ENCODE measurements at places on chromosomes 11 and 22.

- no peak for DNase-seq
Measured at GRCh38 chr11:103808252-103808651, 228.2 kb upstream of the DDI1 start.

GRCh38 chr22:37802310-37803194 is 5.2 kb upstream of the GCAT start:
- peak; percentile 62 for DNase-seq

DNA sequence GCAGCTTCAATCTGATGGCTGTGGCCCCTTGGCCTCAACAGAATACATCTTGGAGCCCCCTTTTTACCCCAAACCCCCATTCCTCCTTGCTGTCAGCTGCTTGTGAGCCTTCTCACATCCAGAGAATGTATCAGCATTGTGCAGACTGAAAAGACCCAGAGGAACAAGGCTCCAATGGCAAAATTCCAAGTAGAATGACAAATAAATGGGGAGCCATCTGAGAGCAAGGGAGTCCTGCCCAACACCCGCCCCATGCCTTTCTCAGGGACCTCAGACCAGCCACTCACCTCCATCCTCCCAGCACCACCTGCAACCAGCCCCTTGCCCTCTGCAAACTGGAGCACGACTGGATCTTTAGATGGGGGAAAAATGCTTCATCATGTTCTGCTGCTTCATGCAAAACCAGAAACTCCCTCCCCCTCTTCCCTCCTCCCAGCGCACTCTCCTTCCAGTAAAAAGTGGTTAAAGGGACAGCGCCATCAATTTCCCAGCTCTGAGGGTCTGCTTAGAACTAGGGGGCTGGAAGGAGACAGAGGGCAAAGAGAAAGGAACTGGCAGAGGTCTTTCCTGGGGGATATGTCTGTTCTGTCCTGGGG is 2.2 kb upstream of the NEFH start:
- DNase-seq: no peak

DNA sequence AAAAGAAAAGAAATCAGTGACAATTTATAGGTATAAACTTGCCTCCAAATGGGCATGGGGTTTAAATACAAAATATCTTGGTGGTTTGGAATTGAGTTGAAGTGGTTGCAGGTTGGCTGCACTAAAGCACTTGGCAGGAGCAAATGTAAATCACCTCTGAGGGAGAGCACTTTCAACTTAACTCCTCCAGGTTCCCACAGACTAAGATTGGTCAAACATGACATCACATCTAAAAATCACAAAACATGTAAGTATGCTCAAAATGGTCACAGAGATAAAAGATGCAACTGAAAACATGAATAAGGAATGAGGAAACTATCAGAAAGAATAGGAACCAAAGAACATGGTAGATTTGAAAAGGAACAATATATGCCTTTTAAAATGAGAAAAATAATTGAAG is 12.3 kb upstream of the SHANK3 start:
- DNase-seq: no peak

- DNase-seq: no peak
Measured at GRCh38 chr22:19706661-19707151, 7.6 kb upstream of the SEPTIN5 start.

DNA sequence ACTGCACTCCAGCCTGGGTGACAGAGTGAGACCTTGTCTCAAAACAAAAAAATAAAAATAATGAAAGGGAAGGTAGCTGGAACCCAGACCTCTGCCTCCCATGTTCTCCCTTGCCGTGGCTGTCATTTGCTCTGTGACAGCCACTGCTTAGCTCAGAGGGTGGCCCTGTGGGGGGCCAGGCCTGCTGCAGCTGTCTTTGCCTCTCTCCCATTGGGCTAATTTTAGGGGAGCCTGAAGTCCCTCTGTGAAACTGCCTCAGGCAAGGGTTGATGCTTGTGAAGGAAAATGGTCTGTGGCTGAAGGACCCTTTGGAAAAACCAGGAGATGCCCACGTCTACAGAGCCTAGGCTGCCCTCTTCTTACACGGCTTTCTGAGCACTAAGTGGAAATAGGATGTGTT is 42.9 kb downstream of the C11orf91 start:
- peak; percentile 67 for DNase-seq

DNA sequence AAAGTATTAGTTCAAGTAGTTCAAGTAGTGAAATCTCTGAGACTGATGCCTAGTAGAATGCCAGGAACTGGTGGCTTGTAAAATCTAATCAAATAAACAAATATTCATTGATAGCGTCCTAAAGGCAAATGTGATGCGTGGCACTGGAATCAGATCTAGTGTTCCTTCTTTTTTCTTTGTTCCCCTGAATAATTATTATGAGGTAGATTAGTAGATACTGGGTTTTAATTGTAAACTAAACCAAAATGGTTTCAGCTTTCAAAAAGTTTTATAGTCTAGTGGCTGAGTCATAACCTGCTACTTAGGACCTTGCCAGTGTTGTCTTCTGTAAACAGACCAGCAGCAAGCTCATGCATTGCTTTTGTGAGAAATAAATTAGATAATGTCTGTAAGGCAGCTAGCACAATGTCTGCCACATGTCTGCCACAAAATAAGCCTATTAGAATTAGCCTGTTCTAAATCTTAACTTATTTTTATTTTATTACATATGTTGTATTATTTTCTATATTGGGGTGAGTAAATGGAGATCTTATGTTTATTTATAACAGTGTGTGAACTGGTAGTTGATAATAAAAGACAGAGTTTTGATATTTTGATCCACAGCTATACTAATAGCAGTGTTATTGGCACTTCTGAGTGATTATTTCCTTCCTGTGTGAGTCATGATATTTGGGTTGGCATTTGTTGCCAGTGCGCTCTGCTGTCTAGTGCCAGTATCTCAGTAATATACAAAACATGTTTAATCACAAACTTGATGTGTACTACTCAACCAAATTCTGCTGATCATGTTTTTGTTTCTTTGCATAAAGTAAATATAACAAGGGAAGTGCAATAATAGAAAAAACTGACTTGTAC is 135.7 kb downstream of the TMEM135 start:
- DNase-seq: peak; percentile 32

DNA sequence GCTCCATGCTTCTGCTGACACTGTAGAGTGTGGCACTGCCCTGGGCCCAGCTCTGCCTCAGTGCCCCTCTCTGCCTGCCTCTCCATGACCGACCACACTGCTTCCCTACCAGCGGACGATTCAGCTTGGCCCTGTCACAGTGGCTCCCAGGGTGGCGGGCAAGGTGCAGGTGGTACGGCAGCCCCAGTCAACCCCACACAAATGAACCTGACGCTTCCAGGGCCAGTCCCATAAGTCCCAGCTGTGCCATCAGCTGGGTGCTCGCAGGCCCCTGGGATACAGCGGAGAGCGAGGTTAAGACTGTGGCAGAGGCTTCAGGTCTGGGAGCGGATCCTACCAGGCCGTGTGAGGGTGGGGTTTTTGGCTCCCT is 134.8 kb downstream of the LDLRAD3 start:
- DNase-seq: no peak

- DNase-seq: no peak
Measured at GRCh38 chr11:76094740-76095139, 111.6 kb downstream of the WNT11 start.

DNA sequence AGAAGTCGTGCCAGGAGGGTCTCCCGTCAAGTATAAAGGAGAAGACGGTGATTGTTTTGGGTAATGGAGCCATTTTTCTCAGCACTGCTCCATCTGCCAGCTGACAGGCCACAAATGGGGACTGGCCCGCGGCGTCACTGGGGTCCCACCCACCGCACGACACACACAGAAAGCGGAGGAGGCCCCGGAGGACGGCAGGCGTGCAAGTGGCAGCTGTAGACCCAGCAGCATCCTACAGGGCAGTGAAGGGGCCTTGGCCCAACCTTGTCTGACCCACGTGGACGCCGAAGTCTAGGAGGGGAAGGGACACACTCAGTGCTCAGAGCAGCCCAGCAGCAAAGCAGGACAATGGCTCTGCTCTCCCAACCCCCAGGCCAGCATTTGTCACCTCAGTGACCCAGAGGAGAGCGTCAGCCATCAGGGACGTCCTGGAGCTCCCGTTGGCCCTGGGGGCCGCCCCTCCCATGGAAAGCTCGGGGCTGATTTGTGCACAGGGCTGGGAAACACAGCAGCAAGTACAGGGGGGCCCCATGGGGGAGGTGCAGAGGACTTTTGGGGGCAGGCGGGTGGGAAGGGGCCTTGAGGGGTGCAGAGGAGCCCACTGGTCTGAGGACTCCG is 644.4 kb downstream of the BRD1 start:
- DNase-seq: no peak

DNA sequence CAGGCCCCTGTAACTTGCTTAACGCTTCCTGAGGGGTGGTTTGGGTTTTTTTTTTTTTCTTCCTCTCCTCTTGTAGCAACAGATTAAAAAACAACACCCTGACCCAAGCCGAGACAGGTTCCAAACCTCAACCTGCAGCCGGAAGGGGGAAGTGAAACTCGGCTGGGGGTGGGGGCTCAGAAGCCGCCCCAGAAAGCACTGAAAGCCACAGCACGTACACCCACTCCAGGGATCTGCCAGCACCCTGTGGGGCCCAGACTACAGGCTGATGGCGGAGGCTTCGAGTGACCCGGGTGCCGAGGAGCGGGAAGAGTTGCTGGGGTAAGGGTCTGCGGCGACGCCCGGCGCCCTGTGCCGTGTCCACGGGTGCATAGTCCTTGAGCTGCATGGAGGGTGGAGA is at the start of gene LSP1:
LSP1 (plus strand) TSS at position 208 of the 400 bp plus-strand sequence; CDS start at position 269, 61 bp downstream.
- no peak for DNase-seq

GRCh38 chr11:32088117-32088941 is 2.5 kb upstream of the RCN1 start:
- DNase-seq: peak; percentile 87

- DNase-seq: no peak
Measured at GRCh38 chr11:74185695-74186094, 14.6 kb downstream of the PPME1 start.

- no peak for DNase-seq
Measured at GRCh38 chr11:60989093-60989650, 17.7 kb downstream of the CD6 start.

DNA sequence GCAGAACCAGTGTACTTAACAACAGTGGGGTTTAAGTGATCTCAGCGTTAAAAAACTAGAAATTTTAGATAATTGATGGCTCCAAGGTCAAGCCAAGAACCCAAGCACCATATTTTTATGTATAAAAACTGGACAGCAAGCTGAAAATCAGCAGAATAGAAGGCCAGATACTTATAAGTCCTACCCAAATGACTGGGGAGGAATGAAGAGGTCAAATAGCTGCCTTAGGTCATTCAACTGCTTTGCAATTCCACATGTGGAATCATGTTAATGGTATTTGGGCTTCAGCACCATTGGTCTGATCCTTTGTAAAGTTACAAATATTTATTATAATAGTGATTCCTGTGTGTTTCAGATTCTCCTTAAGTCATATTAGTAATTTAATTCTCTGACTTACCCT is 108.4 kb downstream of the FAT3 start:
- DNase-seq: no peak

DNA sequence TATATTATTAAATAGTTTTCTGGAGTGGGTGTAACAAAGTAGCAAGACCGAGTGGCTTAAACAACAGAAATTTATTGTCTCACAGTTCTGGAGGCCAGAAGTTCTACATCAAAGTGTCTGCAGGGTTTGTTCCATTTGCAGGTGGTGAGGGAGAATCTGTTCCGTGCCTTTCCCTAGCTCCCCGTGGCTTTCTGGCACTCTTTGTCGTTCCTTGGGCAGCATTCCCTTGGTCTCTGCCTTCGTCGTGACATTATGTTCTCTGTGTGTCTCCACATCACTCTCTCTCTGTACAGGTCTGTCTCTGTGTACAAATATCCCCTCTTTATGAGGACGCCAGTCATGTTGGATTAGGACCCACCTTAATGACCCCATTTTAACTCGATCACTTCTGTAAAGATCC is 38.2 kb downstream of the LDLRAD3 start:
- no peak for DNase-seq

- no peak for DNase-seq
Measured at GRCh38 chr22:36753916-36754315, 22.0 kb downstream of the IFT27 start.

GRCh38 chr11:126591966-126592489 is 236.5 kb downstream of the ST3GAL4 start:
- no peak for DNase-seq

- peak; percentile 81 for DNase-seq
Measured at GRCh38 chr11:85539029-85539689, 88.0 kb downstream of the DLG2 start.

DNA sequence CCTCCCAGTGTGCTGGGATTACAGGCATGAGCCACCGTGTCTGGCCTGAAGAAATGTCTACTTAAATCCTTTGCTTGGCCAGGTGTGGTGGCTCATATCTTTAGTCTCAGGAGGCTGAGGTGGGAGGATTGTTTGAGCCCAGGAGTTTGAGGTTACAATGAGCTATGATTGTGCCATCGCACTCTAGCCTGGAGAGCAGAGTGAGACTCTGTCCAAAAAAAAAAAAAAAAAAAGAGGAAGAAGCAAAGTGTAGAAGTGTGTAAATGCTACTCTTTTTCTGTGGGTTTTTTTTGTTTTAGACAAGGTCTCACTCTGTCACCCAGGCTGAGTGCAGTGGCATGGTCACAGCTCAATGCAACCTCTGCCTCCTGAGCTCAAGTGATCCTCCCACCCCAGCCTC is 6.4 kb upstream of the ATG16L2 start:
- no peak for DNase-seq

- no peak for DNase-seq
Measured at GRCh38 chr11:122869622-122870021, 12.9 kb upstream of the JHY start.

GRCh38 chr22:24541681-24542515 is 13.0 kb downstream of the GUCD1 start:
- DNase-seq: no peak
